ENCODE measurements at places on chromosomes 3 and 15.

DNA sequence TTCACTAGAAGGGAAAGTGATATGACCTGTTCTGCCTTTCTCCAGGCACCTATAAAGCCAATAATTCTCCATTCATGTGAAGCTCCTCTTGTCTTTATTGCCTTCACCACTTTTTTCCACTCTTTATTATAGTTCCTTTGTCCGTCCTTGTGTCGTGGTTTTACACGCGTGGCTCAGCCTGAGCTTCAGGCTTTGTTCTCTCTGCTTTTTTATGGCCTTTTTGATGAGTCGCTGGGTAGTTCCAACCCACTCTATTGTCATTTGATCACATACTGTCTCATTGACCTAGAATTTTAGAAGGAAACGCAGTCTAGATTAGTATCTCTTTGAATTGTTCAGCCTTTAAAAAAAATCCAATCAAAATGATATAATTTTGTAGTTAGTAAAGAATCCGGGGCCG, 403.2 kb downstream of the PTPRG start:
- no peak for DNase-seq

DNA sequence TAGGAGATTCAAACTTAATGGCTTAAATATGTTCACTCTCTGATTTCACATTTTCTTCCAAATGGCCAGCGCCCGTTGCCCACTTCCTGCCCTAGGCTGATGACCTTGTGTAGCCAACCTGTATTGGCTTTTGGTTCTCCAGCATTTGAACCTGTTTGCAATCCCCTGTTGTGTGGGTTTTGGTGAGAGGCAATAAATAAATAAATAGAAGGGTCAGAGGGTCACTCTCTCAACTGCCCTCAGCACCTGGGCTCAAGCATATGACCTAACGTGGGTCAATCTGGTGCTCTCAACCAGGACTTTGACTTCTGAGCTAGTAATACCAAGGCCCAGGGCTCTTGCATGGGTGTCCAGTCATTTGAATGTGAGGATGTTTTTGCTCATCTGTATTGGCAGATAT, 1.8 kb upstream of the SRP14 start:
- no peak for DNase-seq

- DNase-seq = no peak
Measured at GRCh38 chr3:111906656-111907055, 47.6 kb downstream of the PHLDB2 start.

DNA sequence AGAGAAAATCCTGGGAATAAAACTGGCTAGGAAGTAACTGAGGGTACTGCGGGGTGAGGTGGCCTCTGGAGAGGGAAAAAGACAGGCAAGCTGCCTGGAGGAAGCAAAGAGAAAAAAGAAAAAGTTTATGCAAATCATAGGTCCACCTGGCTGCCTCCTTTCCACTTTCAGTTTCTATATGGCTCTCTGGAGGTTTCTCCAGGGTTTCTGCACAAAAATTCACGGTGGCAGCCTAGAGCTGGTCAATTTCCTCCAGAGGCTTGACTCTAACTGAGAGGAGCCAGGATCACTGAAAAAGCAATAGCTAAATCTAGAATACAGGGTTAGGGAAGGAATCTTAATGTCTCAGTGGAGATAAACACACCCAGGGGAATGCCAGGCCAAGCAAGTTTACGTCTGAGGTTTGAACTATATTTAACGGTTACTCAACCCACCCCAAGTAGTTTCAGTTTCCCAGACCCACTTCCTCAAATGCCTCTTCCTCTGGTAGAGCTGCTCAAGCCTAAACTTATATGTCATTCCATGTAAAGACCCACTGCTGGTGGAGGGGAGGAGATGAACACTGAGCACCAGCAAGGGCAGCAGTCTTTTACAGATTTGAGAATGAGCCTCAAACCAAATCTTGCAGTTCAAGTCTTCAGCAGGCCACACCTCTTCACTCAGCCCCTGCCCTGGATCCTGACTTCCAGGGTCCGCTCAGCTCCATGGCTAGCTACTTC, 5.7 kb downstream of the LYSMD2 start:
- DNase-seq = peak; percentile 27

- no peak for DNase-seq
Measured at GRCh38 chr3:123439806-123440580, 8.9 kb downstream of the ADCY5 start.

DNA sequence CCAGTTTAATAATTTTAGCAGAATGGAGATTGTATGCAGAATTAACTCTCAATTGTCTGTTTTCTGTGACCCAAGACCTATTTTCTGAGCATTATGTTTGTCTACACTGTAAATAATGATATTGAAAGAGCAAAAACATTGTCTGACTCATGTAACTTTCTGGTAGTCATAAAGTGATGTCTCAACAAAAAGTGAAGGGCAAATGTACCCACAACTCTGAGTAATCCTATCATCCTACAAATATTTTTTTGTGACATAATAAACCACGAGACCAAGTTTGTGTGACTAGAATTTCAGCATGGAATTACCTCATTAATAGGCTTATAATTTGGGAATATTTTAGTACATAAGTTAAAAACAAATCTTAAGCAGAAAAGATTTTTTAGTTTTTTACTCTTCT, 15.4 kb upstream of the ABHD10 start:
- DNase-seq = no peak

GRCh38 chr3:171339598-171339997, 120.6 kb downstream of the TNIK start:
- DNase-seq = no peak

GRCh38 chr3:173986861-173987410, 589.4 kb downstream of the NLGN1 start:
- no peak for DNase-seq

GRCh38 chr3:143963946-143964345, 7.7 kb upstream of the DIPK2A start:
- DNase-seq = no peak

DNA sequence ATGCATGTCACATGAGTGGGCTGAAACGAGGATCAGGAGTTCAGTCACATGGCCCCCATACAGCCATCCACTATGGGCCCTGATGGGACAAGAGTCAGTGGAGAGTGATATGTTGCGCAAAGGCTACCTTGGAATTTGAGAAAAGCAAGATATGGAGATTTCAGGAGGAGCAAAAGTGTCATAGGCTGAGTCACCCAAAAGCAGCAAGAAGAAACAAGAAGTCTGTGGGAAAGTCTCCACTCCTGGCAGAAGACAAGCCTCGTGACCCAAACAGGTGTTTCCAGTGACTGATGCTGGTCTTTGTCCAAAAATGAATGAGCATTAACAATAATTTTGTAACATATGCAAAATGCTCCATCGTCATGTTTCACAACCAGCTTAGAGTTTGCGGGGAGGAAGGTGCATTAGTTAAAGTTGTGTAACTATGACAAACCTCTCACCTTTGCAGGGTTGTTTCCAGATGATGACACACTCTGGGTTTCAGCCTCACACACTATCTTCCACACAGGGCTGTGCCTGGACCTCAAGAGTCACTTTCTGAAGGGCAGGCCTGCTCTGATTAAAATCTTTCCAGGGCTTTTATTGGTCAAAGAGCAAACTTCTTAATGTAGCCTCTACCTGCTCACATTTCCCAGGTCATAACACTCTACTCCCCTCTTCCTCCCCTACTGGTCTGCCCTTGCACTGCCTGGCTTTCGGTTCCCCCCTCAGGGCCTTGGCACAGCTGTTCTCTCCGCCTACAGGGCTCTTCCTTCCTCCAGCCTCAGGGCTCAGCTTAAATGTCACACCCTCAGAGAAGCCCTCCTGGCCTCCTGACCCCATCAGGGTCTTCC, 3.9 kb upstream of the DNASE1L3 start:
- peak; percentile 84 for DNase-seq

DNA sequence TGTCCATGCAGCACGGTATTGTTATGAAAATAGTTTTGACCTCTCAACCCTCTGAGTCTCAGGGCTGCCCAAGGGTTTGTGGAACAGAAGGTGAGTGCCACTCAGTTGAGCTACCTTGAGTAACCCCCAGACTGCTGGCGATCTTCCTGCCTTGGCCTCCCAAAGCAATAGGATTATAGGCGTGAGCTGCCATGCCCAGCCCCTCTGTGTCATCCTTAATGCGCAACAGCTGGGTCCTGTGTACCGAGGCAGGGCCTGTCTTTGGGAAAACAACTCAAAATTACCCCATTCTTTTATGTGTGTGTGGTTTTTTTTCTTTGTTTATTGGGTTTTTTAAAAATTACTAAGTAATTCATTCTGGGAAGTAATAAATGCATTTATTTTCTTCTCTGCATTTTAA, 78.3 kb upstream of the TPM1 start:
- DNase-seq = no peak

DNA sequence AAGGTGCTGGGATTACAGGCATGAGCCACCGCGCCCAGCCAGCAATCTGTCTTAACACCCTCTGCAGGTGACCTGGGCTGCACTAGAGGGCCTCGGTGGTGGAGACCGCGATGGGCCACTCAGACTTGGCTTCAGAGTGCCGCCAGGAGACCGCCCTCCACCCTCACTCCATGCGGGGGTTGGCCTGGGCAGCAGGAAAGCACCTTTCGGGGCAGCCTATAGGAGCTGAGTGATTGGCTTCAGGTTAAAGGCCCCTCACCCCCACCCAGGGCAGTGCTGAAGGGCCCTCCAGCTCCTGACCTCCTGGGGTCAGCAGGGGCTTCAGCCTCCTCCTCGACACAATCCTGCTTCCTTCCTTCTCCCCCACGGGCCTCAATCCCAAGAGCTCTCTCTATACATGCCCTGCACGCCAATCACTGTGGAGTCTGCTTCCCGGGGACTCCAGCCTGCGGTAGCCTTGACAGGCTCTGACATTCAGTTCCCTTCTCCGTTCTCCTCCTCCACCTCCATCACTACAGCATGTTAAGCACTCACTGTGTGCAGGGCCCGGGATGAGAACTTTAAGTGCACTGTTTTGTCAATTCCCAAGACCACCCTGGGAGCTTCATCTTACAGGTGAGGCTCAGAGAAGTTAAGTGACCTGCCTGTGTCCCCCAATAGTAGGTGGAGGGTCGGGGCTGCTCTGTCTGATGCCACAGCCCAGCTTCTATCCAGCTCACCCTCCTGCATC, 225.3 kb downstream of the XXYLT1 start:
- no peak for DNase-seq

Measured in stimulated activated naive CD8-positive, alpha-beta T cell treated with anti-CD3 and anti-CD28 coated beads, Interleukin-15, amount 100 ng/mL, for 72 hours (primary cell).